ENCODE measurements at places on chromosomes 3 and 15.
A peak's percentile ranks its signal among the peaks of the same experiment; 100 is the strongest.

GRCh38 chr15:48426941-48427340, 95.7 kb downstream of the DUT start:
- no peak for DNase-seq

- peak; percentile 47 for DNase-seq
These were observed 142.7 kb downstream of the GADL1 start for GRCh38 chr3:30751610-30752299.

DNA sequence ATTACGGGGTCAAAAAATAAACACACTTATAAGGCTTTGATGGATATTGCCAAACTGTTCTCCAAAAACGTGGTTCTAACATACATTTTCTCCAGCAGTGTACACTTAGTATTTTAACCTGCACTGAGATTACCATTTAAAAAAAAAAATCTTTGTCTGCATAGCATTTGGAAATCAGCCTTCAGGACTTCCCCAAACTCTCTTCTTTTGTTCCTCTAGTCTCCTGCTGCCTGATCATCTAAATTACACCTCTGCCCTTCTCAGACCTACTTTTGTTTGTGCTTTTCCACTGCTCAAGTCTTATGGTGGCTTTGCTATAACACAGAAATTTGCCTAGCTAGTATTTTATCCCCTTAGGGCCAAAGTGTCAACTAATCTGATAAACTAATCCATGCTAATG, 3.8 kb downstream of the NCEH1 start:
- no peak for DNase-seq

GRCh38 chr15:44718927-44719292, 7.6 kb downstream of the B2M start:
- DNase-seq: no peak

GRCh38 chr15:66756295-66756694, 54.3 kb downstream of the SMAD6 start:
- no peak for DNase-seq

GRCh38 chr15:83018436-83018835, 7.0 kb upstream of the C15orf40 start:
- no peak for DNase-seq

- DNase-seq: no peak
These were observed 146.1 kb upstream of the THBS1 start for GRCh38 chr15:39434751-39435238.

DNA sequence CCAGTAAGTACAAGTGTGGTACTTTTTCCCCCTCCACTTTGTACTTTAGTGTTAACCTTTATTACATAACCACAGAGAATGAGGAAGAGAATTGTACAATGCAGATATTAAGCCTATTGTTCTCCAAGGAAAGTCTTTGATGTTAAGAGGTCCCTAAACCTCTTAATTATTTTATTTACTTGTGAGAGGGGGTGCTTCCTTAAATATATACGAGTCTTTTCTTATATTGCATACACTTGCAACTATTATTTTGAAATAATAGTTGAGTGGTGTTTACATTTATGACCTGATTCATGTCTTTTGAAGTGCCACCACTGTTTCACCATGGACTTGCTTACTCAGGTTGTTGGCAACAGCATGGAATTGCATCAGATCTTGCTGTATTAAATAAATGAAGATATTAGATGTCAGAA, 10.1 kb downstream of the USP3 start:
- DNase-seq: no peak

DNA sequence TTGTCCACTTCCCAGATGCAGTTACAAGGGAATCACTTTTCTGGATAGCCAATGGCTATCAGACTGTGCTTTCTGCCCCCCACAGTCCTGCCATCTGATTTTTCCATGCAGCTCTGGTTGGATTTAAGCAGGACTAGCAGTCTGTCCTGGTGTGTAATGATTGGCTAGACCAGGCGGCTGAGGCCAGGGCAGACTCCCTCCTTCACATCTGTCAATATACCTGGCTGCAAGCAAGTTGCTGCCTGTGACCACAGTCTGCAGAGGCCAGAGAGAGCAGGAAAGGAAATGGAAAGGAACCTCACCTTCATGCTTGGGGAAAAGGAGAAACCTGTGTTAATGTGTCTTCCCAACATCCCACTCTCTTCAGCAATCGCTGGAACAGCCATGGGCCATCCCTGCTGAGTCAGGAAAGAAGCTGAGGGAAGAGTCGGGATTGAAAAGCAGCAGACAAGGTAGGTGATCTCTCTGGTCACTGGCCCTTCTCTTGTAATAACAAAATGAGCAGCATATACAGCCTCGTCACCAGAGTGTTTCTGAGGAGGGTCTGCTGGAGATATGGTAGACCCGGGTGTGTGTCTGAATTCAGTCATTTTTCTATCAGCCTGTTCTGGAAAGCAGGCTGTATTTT, 126.7 kb upstream of the PHLDB2 start:
- no peak for DNase-seq

GRCh38 chr3:54642147-54642546, 285.7 kb downstream of the LRTM1 start:
- DNase-seq: no peak

- DNase-seq: no peak
These were observed 537.6 kb upstream of the IL12A start for GRCh38 chr3:159451067-159451466.

DNA sequence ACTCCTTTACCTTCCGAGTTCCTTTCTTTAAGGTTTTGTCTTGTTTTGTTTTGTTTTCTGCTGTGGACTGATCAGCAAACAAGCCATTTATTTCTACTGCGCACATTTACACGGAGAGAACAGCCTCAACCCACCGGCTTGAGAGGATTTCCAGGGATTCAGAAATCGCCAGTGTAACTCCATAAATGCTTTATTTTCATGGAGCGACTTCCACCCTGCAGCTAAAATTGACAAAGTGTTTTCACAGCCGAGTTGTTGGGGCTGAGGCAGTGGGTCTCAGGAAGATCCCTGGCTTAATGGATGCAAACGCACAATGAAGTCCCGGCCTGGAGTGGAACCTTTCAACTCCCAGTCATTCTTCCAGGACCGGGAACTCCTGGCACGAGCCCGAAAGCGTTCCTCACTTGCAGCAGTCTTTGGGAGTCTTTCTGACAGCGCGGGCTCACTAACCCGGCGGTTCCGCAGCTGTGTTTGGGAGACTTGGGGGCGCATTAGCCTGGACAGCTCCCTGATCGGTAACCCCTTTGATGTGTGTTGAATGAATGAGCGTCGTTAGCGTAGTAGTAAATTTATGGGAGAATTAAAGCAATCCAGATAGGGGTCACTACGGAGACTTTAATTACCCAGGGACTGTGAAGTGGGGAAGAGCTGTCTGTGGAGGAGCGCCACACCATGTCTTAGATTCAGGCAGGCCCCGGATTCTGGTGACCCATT, 785 bp upstream of the MYRIP start:
- no peak for DNase-seq

- DNase-seq: no peak
These were observed 105.6 kb downstream of the NFKBIZ start for GRCh38 chr3:101954936-101955335.

GRCh38 chr3:72407766-72408165, 440.5 kb downstream of the SHQ1 start:
- DNase-seq: no peak

DNA sequence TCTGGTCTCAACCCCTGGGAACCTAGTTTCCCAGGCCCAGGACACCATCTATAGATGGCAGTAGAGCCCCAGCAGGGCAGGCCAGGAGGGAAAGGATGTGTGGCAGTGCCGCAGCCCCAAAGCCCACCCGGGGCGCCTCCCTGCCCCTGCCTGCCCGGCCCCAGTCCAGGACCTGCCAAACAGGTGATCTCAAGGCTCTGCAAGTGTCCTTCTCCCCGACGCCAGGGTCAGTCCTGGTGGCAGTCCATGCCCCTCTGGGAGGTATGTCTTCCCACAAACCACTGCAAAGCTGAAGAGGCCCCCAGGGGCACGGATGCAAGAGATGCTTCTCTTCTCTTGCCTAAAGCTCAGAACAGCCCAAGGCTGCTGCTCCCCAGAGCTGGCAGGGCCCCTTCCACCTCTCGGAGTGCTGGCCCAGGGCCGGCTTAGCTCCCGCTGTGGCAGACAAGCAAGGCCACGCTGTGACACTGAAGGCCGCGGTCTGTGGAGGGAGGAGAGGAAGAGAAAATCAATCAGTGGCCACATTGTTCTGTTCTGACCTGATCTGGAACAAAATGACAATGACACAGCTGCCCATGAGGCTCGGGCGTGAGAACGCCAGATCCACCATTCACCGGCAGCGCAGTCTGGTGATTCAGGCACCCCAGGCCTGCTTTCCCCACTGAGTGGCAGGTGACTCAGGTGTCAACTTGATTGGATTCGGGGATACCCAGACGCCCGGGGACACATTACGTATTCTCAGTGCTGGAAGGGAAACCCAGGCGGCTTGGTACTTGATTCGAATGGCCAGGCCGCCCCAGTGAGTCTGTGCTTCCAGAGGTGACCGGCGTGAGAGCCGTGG, 34.0 kb downstream of the KLHL25 start:
- no peak for DNase-seq

GRCh38 chr3:171685116-171685895, 125.0 kb downstream of the PLD1 start:
- DNase-seq: no peak

- DNase-seq: no peak
These were observed 91.0 kb upstream of the RPL32 start for GRCh38 chr3:12932347-12932746.

- DNase-seq: no peak
These were observed 151.8 kb downstream of the ITPR1 start for GRCh38 chr3:4644951-4645350.

DNA sequence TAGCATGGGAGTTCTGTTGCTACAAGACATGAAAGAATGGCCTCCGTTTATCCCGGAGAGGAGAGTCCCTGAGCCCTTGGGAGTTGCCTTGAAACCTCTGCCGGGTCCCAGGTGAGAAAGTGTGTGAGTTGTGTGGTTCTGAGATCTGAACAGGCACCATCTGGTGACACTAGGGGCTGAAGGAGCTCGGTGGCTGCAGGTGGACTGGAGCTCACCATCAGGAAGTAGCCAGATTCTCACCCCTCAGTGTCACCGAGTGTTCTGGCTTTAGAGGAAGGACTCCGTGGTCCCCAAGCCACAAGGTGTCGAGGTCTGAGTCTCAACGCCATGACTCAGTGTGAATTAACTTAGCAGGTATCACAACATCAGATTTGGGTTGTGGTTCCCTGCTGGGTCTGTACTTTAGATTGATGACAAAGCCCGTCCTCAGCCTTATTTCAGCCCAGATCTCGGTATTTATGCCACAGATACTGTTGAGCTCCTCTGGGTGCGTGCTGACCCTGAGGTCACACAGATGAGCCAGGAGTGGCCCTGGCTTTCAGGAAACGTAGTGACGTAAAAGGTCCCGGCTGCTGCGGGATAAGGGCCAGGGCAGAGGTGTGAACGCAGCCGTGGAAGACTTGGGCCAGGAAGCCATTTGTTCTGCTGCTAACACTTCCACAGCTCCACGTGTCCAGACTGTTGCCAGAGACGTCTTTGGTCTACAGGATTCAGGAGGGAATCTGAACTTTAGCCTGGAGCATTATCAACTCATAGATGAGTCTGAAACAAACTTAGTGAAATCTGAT, 54.4 kb downstream of the PGPEP1L start:
- DNase-seq: no peak

DNA sequence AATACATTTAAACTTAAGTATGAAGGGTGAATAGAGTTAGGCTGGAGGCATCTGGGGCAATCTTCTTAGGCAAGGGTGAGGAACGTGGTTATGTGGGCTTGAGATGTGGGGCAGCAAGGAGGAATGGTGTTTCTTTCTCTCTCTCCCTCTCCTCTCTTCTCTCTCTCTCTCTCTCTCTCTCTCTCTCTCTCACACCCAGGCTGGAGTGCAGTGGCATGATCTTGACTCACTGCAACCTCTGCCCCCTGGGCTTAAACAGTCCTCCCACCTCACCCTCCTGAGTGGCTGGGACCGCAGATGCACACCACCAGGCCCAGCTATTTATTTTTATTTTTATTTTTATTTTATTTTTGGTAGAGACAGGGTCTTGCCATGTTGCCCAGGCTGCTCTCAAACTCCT, 4.0 kb upstream of the MGA start:
- no peak for DNase-seq

Data from naive thymus-derived CD4-positive, alpha-beta T cell (primary cell).